Thymus (tissue), 14 donors: ENCODE measurements at places on chromosomes 1 and 21. TPM values are rescaled to one million over a fixed set of nuclear protein-coding genes. Genes with fewer than 3 reads are reported as not detected.

GRCh38 chr1:226619031-226619430 is 70.5 kb downstream of the STUM start:
- no peaks in the 10 kb centered on the region for H3K27me3 ChIP-seq
- no peak overlapping the region for H3K4me3 ChIP-seq
- H3K36me3 ChIP-seq: no peaks in the 10 kb centered on the region
- no peak for DNase-seq
- no peaks in the 10 kb centered on the region for H3K4me1 ChIP-seq

DNA sequence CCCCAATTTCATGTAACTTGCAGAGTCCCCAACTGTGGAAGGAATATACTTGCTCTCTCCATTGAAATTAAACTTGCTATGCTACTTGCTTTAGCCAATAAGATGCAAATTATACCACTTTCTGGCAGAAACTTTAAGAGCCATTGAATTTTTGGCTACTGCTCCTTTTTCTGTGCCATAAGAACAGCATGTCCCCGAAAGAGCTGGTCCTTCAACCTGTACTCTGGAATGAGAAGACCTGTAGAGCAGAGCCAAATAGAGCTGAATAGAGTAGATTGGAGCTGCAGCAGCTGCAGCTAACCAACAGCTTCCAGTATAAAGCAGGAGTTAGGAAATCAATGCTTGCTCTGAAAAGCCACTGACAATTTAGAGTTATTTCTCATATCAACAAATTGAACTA is 472.3 kb upstream of the B3GALT2 start:
- H3K4me3 ChIP-seq: no peak overlapping the region
- no peaks in the 10 kb centered on the region for H3K36me3 ChIP-seq
- no peaks in the 10 kb centered on the region for H3K27me3 ChIP-seq
- no peaks in the 10 kb centered on the region for H3K4me1 ChIP-seq
- no peak overlapping the region for H3K27ac ChIP-seq

DNA sequence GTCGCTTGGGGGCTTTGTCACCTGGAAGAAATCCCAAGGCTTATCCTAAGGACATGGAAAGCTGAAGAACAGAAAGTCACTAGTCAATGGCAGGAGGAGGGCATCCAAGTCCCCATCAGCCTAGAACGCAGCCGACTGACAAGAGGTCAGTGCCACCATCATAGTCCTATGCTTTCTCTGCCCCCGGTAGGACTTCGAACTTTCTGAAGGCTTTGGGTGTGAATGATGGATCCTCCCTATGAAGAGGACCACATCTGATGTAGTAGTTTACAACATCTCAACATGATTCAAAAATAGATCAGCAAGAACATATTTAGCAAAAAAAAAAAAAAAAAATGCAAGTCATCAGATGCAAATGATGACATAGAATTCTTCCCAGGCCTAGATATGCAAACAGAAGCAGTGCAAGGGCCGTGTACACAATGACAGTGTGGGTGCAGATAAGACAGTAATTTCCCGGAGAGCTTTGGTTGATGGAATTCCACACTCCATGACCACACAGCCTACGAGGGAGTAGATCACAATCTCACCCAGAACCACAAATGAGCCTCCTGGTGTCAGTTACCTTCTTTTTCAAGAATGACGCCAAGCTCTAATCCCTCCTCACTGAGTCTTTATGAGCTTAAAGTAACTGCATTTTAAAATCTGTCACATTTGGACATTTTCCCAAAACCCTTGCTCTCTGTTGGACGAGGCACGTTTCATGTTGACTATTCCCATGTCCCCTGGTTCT is 88.2 kb downstream of the PSMG1 start:
- H3K4me3 ChIP-seq: no peak overlapping the region
- no peaks in the 10 kb centered on the region for H3K27me3 ChIP-seq
- no peak overlapping the region for H3K27ac ChIP-seq
- no peaks in the 10 kb centered on the region for H3K4me1 ChIP-seq
- H3K36me3 ChIP-seq: no peaks in the 10 kb centered on the region

DNA sequence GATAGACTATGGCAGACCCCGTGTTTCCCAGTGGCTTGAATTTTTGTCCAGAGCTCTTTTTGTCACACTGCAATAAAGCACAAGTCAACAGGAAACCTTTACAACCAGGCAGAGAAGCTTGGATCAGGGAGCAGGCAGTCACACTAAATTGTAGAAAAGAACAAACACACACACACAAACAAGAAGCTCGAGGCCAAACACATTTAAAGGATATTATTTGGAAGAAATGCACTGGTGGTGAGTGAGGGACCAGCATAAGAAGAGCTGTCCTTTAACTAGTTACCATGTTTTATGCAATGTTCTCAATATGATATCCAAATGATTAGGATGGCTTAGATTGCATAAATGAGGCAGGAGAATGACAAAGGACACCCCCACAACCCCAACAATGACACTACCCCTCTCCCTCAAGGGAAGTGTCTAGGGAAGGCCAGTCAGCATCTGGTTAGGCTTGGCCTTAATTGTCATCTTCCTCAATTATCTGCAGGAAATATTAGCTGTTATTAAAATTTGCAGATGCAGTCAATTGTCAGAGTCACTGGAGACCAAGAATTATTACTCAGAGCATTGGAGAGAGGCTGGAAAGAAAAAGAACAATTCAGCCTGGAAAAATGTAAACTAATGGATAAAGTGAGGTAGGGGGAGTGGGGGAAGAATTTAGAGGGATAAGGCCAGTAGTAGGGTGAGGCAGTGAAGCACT is 35.3 kb downstream of the DDR2 start:
- no peaks in the 10 kb centered on the region for H3K4me1 ChIP-seq
- no peak overlapping the region for H3K27ac ChIP-seq
- H3K27me3 ChIP-seq: no peaks in the 10 kb centered on the region
- no peaks in the 10 kb centered on the region for H3K36me3 ChIP-seq
- no peak for DNase-seq

DNA sequence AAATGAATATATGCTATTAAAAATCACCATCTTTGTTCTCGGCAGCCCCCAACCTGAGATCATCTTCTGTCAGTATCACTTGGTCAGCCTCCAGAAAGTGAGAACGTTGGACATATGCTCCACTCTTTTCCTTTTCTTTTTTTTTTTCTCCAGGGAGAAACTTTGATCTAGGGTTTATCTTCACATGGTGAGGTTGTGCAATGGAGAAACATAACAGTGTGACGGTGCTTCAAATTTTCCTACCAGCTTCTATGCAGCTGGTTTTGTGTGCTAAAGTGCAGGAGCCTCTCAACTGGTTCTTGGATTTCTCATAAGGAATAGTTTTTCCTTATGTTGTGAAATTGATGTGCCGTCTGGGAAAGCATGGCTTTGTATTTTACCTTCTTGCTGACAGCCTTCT is 1202.9 kb downstream of the NCAM2 start:
- no peak overlapping the region for H3K4me3 ChIP-seq
- no peak for DNase-seq
- no peaks in the 10 kb centered on the region for H3K36me3 ChIP-seq
- no peaks in the 10 kb centered on the region for H3K27me3 ChIP-seq
- H3K27ac ChIP-seq: no peak overlapping the region
- no peaks in the 10 kb centered on the region for H3K4me1 ChIP-seq

DNA sequence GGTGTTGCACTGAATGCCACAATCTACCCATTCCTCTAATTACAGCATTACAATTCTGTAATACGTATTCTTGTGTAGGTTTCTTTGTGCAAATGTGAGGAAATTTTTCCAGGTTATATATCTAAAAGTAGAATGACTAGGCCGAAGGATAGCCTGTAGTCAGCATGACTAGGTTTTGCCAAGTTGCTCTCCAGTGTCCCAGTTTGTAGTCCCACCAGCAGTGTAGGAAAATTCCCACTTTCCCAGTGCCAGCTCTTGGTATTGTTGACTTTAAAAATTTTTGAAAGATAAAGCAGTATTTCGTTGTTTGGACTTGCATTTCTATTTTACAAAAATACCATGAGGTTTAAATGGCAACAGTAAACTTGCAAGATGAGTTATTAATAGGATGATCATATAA is 3.0 kb downstream of the PARK7 start:
- no peak for DNase-seq
- peaks cover 51% of the 10 kb centered on the region for H3K36me3 ChIP-seq
- no peak overlapping the region for H3K27ac ChIP-seq
- no peak overlapping the region for H3K4me3 ChIP-seq
- H3K27me3 ChIP-seq: no peaks in the 10 kb centered on the region

DNA sequence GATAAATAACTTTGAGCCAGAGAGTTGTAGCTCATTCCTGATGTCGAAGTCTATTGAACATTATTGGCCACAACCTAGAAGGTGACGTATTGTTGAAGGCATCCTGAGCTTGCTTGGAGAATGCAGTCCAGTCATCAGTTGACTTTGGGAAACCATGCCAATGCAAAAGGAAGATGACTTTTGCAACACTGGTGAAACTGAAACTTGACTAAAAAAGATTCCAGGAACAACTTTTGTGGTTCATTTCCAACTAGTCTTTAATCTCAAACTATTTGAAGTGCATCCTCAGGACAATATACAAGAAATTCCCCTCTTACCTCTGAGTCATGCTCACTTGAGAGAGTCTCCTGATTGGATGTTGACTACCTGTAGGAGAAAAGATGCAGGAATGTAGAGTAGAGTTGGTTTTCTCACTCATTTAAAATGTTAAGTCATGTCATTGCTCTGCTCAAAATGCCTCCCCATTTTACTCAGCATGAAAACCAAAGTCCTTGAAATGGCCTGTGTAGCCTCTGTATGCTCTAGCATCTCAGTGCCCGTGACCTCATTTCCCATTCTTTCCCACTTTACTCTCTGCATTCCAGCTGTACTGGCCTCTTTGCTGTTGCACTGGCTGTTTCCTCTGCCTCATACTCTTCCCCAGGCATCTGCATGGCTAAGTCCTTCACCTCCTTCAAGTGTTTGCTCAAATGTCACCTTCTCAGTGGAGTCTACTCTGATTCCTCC is 24.4 kb upstream of the LEPR start:
- DNase-seq: no peak
- H3K4me1 ChIP-seq: no peaks in the 10 kb centered on the region
- H3K27ac ChIP-seq: no peak overlapping the region
- no peaks in the 10 kb centered on the region for H3K27me3 ChIP-seq
- H3K4me3 ChIP-seq: no peak overlapping the region
- H3K36me3 ChIP-seq: no peaks in the 10 kb centered on the region

DNA sequence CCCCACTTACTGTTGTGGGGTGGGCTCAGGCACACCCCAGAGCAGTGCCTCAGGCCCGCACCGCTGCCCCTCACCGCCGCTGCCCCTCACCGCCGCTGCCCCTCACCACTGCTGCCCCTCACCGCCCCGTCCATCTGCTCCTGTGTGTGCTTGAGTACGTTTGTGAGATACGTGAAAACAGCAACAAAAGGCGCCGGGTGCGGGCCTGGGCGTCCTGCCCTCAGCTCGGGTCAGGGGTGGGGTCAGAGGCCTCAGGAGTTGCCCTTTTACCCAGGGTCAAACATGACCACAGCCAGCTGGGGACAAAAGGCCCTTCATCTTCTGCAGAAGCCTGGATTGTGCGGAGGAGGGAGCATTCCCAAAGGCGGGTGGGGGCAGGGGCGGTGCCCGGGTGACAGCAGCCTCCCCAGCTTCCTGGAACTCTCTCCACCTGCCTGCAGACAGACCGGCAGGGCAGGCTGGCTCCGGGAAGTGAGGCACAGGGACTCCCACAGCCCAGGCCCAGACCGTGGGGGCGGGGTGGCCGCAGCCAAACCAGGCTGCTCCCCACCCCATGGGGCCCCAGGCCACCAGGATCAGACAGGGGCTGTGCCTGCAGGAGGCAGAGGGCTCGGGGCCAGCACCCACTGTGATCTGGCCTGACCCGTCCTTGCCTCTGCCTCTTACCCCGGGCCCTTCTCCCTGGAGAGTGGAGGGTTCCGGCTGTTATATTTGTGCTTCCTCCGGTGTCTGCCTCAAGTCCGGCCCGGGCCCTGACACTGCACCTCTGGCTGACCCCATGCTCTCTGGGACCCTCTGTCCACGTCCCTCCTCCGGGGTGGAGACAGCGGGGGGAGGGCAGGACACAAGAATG is 2.3 kb upstream of the VWA1 start:
- H3K27me3 ChIP-seq: peaks cover 32% of the 10 kb centered on the region
- H3K36me3 ChIP-seq: no peaks in the 10 kb centered on the region
- DNase-seq: no peak
- peak overlapping the region; percentile 64 for H3K27ac ChIP-seq

DNA sequence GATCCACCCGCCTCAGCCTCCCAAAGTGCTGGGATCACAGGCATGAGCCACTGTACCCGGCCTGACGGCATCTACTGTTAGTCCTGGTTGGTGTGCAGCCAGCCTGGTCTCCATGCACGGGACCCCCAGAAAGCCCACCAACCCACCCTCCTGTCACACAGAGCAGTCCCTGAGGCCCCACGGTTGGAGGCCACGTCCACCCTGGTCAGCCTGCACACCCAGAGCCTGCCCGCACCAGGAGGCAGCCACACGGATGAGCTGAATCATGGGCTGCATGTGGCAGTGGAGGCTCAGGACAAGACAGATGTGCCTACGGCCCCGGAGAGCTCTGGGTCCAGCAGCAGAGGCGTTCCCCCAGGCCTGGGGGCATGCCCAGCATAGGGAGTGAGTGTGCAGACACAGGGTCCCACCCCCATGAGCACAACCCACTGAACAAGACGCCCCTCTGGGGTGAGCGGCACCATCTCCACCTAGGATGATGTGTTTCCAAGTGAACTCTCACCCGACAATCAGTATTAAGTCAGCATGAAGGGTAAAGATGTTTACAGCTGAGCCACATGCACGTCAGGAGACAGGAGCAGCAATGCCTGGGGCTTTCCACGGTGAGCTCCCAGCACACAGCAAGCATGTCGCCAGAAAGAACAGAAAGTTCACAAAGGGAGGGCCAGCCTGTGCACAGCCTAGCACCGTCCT is 102.1 kb downstream of the WDR4 start:
- H3K27me3 ChIP-seq: peaks cover 25% of the 10 kb centered on the region
- no peak overlapping the region for H3K4me3 ChIP-seq
- H3K4me1 ChIP-seq: peaks cover 2% of the 10 kb centered on the region
- H3K27ac ChIP-seq: no peak overlapping the region
- DNase-seq: no peak
- H3K36me3 ChIP-seq: peaks cover 8% of the 10 kb centered on the region

GRCh38 chr1:195849180-195849579 is 759.1 kb downstream of the KCNT2 start:
- no peak overlapping the region for H3K27ac ChIP-seq
- H3K4me1 ChIP-seq: no peaks in the 10 kb centered on the region
- H3K36me3 ChIP-seq: no peaks in the 10 kb centered on the region

- DNase-seq: no peak
- no peaks in the 10 kb centered on the region for H3K36me3 ChIP-seq
- no peak overlapping the region for H3K4me3 ChIP-seq
- no peaks in the 10 kb centered on the region for H3K27me3 ChIP-seq
- no peaks in the 10 kb centered on the region for H3K4me1 ChIP-seq
Measured at GRCh38 chr1:169261884-169262283, 105.7 kb downstream of the NME7 start.

S100A7 gene
- 247 TPM for polyA plus RNA-seq

IPO13 gene
- 26.1 TPM for polyA plus RNA-seq

CHODL gene
- 0.66 TPM for polyA plus RNA-seq

PCNT gene
- polyA plus RNA-seq: 16.7 TPM

TBX15 gene
- 0.48 TPM for polyA plus RNA-seq

UBE2U gene
- polyA plus RNA-seq: not detected

DNAI4 gene
- polyA plus RNA-seq: 4.9 TPM

KCNJ15 gene
- polyA plus RNA-seq: 1.3 TPM

LINGO4 gene
- polyA plus RNA-seq: 0.14 TPM
